ENCODE measurements at places on chromosomes 6 and 20. TPM values are rescaled to one million over a fixed set of nuclear protein-coding genes. Genes with fewer than 3 reads are reported as not detected.

- H3K4me1 ChIP-seq: no peaks in the 10 kb centered on the region
- no peak overlapping the region for H3K4me3 ChIP-seq
- DNase-seq: no peak
- no peaks in the 10 kb centered on the region for H3K27me3 ChIP-seq
These were observed 32.3 kb upstream of the BEND6 start for GRCh38 chr6:56922645-56923044.

DNA sequence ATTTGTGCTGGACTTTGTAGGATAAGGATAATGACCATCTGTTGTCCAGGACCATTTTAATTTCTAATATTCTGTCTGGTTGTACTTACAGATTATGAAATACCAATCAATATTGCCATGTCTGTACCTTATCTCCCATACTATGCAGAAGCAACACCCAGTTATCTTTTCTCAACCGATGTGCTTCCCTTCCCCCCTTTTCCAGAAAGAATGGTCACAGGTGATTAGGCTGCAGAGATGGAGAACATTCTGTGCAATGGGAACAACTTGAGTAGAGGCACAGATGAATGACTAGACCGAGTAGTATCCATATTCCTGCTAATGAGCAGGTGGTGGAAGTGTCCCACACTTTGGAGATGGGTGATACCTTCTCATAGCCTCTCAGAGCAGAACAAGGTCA is 10.5 kb downstream of the RALY start:
- peaks cover 3% of the 10 kb centered on the region for H3K36me3 ChIP-seq
- H3K27ac ChIP-seq: no peak overlapping the region
- H3K27me3 ChIP-seq: no peaks in the 10 kb centered on the region
- no peak for DNase-seq
- no peak overlapping the region for H3K4me3 ChIP-seq

Gene HDDC2
- total RNA-seq: 42.1 TPM

GRCh38 chr20:4837760-4838159 is 116.1 kb downstream of the PRND start:
- no peak overlapping the region for H3K27ac ChIP-seq
- peaks cover 5% of the 10 kb centered on the region for H3K27me3 ChIP-seq
- H3K4me3 ChIP-seq: no peak overlapping the region
- H3K4me1 ChIP-seq: no peaks in the 10 kb centered on the region
- H3K36me3 ChIP-seq: no peaks in the 10 kb centered on the region
- DNase-seq: no peak

- H3K4me1 ChIP-seq: no peaks in the 10 kb centered on the region
- no peak for DNase-seq
- no peaks in the 10 kb centered on the region for H3K36me3 ChIP-seq
- H3K27me3 ChIP-seq: no peaks in the 10 kb centered on the region
These were observed 52.0 kb upstream of the MTHFD1L start for GRCh38 chr6:150813319-150813992.

DNA sequence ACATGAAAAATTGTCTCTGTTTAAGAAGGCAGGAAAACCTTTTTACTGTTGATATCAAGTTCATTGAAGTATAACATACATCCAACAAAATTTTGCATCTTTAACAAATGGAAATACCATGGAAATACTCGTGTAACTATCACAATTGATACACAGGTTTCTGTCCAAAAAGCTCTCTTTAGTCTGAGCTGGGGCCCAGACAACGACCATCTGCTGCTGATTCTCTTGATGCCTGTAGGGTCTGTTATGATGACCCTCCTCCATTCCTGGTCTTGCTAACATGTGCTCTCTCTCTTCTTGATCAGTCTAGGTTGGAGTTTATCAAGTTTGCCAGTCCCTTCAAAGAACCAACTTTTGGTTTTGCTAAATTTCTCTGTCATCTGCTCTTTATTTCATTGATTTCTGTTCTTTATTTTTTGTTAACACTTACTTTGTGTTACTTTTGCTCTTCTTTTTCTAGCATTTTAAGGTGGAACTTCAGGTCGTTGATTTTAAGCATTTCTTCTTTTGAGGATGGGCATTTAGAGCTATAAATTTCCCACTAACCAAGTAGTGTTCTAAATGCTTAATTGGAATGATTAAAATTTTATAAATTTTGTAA is 116.8 kb downstream of the PSMB1 start:
- H3K27ac ChIP-seq: no peak overlapping the region
- no peaks in the 10 kb centered on the region for H3K36me3 ChIP-seq
- no peak overlapping the region for H3K4me3 ChIP-seq
- H3K4me1 ChIP-seq: no peaks in the 10 kb centered on the region
- peaks cover 2% of the 10 kb centered on the region for H3K27me3 ChIP-seq

DNA sequence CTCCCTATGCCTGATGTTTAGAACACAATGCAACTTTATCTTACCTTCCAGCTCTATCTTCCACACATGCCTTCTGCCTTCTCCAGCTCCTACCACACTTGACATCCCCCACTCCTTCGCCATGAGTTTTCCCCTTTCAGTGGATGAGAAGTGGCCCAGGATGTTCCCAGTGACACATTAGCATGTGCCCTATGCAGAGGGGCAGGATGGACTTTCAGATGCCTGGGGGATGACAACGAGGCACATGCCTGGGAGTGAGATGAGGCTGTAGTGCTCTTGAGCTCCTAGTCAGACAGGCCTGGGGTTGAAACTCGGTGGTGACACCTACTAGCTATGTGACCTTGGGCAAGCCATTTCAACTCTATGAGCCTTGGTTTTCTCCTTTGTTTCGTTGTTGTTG is 20.1 kb upstream of the SLC32A1 start:
- no peak overlapping the region for H3K27ac ChIP-seq
- no peak overlapping the region for H3K4me3 ChIP-seq
- no peak for DNase-seq
